HTR-8/SVneo (cell line): ENCODE measurements at places on chromosomes 12 and 14.

GRCh38 chr12:52370926-52371608, 3.8 kb upstream of the KRT85 start:
- no peak for DNase-seq

GRCh38 chr12:63982604-63983295, 138.2 kb downstream of the SRGAP1 start:
- no peak for DNase-seq

- DNase-seq, result no peak
Observed at GRCh38 chr12:67424784-67425183, 155.6 kb downstream of the CAND1 start.

- DNase-seq, result no peak
Observed at GRCh38 chr14:101733211-101733610, 28.3 kb upstream of the PPP2R5C start.

DNA sequence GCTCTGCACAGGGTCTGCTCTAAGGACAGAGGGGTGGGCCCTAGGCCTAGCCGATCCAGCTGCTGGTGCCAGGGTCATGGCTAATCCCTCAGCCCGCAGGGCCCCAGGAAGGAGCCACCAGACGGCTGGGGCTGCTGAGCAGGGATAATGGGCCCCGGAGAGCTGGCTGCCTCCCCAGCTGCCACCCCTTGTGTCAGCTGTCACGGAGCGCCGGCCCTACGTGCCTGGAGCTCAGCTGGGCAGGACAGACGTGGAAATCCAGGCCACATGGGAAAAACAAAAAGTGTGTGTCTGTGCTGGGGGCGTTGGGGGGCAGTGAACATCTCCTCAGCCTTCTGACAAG, 36.2 kb downstream of the CHGA start:
- no peak for DNase-seq

GRCh38 chr12:120822832-120823503, 81.2 kb downstream of the SPPL3 start:
- DNase-seq, result no peak

GRCh38 chr12:55001198-55001868, 16.8 kb upstream of the TESPA1 start:
- DNase-seq, result no peak

- DNase-seq, result peak; percentile 67
Observed at GRCh38 chr14:93788543-93789227, 400 bp upstream of the PRIMA1 start.

GRCh38 chr14:57737598-57737997, 128.3 kb downstream of the SLC35F4 start:
- no peak for DNase-seq

DNA sequence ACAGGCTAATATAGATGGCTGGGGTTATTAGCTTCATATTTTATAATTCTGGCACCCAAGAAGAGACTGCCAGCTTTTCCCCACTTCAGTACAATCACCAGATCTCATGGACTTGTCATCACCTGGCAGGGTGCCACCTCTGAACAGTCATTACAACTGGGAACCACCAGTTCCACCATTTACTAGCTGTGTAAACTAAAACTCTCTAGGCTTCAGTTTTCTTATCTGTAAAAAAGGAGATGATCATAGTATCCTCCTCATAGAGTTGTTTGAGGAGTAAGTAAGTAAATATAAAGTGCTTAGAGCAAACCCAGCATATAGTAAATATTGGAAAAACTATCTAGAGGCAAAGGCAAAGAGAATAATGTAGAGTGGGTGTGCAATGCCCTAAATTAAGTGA, 19.3 kb downstream of the CPNE8 start:
- DNase-seq, result no peak

- no peak for DNase-seq
Observed at GRCh38 chr12:70151993-70152392, 91.2 kb upstream of the CNOT2 start.

- DNase-seq, result no peak
Observed at GRCh38 chr14:102278631-102278935, 26.4 kb downstream of the MOK start.

DNA sequence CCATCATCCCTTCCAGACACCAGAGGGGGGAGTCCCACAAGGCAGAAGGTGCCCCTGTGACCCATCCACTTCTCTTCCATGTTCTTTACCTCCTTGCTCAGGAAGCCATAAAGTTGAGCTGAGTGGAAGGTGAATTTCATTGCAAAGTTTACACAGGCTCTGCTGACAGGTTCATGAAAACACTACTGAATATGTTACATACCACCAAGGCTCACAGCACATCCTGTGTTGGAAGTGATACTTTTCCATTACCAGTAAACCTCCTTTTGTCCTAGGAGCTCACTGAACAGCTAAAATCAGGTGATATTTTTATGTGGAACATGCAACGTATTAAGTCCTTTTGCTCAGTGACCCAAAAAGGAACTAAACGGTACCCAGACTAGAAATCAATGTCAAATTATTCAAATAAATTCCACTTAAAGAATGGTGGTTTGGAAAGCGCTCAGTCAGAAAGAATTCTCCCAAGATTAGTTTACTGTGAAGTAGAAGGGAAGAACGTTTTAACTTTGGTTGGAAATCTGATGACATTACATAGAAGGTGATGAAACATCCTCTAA, 196.2 kb upstream of the NUDT4 start:
- no peak for DNase-seq

DNA sequence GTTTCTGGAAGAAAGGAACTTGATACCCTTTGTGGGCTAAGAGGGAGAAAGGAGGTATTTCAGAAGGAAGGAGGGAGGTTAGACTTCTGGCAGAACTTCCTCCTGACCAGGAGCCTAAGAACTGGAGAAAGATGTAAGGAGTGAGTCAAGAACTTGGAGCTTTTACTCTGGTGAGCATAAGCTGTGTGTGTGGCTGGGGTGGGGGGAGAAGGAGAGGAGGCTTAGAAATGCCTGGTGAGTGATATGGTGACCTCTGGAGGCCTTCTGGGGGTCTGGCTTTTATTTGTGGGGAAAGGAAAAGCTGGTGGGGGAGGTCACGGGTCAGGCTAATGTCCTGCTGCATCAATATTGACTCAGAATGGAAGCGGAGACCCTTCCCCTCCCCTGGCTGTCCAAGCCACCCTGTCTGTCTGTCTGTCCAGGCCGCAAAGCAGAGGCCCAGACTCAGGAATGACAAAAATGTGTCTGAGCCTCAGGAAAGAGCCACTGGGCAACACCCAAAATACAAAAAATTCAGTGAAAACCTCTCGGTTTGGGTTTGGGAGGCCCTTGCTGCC, 4.8 kb downstream of the LRP1 start:
- DNase-seq, result no peak

DNA sequence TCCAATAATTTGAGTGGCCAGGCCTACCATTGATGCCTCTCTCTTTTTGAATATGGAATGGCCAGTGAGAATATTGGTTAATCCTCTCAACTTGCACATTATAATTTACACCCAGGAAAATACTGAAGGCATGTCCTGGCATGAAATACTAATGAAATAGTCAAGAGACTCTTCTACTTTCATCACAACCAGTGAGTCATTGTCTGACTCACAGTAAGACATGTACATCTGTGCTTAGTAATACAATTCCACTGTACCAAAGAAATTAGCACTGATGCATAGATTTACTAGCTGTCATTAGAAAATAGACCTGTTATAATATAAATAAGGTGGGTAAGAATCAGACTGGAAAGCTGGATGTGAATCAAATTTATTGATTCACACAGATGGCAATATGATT, 31.6 kb downstream of the KCNC2 start:
- DNase-seq, result peak; percentile 61

DNA sequence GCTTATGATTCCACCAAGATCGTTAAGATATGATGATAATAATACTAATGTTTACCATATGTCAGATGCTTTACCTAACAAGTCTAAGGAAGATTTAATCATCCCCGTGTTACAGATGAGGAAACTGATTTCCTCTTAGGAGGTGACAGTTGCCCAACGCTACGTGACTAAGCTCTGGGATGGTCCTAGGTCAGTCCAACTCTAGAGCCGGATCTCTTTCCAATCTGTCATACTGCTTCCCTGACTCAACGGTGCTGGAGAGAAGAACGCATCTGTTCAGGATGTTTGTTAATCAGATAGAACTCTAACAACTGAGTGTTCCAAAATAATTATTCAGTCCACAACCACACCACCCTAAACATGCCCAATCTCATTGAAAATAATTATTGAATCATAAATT, 39.8 kb downstream of the NDUFA12 start:
- no peak for DNase-seq

GRCh38 chr14:20976291-20976690, 13.5 kb upstream of the METTL17 start:
- no peak for DNase-seq

DNA sequence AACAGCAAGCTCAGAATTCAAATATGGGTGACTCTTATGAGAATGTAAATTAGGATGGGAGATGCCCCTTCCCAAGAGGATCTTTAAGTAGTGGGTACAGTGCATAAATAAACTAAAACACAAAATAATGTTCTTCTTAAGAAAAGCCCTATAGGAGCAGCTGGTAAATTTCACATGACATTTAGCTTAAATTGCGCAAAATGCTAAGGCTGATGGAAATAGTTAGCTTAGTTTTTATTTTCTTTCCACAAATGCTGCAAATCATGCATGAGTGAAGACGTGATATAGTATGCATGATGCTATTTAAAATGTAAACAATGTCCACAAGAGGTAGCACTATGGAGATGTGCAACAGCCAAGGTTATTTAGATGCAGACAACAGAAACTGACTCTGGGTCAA, 328.1 kb downstream of the ATP23 start:
- no peak for DNase-seq

GRCh38 chr12:121301876-121302275, 5.4 kb upstream of the CAMKK2 start:
- DNase-seq, result no peak

GRCh38 chr12:7012024-7012607, 6.2 kb downstream of the LPCAT3 start:
- DNase-seq, result no peak

GRCh38 chr12:46101485-46101869, 111.1 kb upstream of the SCAF11 start:
- DNase-seq, result no peak

GRCh38 chr12:27865421-27865820, 85.4 kb upstream of the MANSC4 start:
- DNase-seq, result no peak

GRCh38 chr12:128844031-128844635, 9.1 kb upstream of the GLT1D1 start:
- no peak for DNase-seq

DNA sequence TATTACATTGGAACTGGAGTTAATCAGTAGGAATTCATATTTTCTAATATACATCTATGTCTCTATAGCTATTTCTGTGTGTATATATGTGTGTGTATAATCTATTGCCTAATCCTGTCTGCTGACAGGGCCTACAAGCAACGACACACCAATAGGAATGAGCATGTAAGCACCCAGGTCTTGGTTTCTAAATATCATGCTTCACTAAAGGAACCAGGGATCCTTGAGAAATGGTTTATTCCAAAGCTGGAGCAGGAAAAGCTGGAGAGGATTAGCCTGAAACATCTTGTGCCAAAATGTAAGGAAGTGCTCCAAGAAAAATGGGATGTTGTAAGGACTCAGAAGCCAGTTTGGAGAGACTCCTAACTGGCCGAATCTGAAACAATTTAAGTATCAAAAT, 29.3 kb upstream of the LGALS3 start:
- DNase-seq, result no peak

DNA sequence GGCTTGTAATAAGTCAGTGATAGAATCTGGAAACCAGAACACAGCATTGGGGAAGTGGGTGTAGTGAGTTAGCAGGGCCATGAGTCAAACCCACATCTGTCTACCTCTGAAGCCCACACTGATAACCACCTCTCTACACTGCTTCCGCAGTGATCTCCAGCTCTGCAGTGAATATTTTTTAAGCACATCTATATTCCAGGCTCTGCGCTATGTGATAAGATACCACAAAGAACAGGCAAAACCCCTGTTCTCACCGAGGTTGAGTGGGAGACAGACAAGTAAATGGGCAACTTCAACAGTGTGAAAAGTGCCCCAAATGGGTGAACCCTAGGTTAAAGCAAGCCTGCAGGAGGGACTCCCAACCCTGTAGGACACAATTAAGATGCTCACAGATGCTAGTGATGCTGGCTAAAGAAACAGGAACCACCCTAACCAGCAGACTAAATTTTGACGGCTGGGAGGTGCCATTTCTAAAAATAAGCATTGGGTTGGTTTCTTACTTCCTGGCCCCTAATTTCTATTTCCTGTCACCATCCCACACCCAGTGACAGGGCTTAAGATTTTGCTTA, 375.0 kb downstream of the DPF3 start:
- DNase-seq, result no peak

DNA sequence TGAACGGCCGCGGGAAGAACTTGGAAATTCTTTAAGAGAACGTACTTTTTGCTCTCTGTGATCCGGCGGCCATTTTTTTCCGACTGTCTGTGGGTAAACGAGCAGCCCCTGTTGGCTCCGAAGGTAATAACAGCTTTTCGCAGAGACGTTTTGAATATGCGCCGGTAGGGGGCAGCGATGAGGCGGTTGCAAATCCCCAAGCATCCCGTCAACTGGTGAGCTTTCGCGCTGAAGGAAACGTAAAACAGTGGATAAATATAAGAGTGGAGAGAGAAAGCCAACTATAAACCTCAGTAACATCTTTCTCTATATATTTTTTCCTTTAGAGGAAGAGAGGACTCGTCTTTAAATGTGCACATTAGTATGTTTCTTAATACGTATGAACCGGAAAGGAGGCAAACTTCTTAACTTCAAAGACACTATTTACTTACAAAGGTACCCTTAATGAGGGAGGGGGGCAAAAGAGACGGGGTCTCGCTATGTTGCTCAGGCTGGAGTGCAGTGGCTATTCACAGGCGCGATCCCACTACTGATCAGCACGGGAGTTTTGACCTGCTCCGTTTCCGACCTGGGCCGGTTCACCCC, 9.6 kb upstream of the NEMF start:
- no peak for DNase-seq

- no peak for DNase-seq
Observed at GRCh38 chr12:42593874-42594273, 4.3 kb upstream of the PRICKLE1 start.

- DNase-seq, result peak; percentile 65
Observed at GRCh38 chr14:74085047-74085637, 386 bp downstream of the LIN52 start.

- no peak for DNase-seq
Observed at GRCh38 chr14:96040828-96041371, 1.7 kb downstream of the C14orf132 start.

DNA sequence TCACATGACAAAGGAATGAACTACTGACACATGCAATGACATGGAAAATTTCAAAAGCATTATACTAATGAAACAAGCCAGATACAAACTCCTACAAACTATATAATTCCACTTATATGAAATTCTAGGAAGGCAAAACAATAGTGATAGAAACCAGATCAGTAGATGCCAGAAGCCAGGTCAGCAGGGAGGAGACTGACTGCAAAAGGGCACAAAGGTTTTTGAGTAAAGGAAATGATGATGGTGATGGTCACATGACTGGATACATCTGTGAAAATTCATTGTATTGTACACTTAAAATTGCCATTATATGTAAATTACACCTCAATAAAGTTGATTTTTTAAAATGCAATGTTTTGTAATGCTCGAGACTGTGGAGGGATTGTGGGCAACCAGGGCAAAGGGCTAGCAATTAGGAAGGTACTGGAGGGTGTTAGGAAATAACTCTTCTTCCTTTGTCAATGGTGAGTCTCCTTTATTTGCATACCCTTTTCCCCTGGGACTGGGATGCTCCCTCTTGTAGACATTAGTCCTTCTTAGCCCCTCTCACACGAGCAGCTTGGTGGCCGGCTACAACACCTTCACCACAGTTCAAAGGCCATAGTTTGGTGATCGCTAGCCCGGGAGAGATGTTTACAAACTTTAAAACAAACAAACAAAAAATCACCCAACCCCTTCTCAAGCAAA, 6.7 kb upstream of the PRPF40B start:
- DNase-seq, result no peak
